Activated CD4-positive, alpha-beta T cell treated with anti-CD3 and anti-CD28 coated beads, Interleukin-2, Interleukin-4, amounts not matched to agents 100 ng/mL and 50 ng/mL, durations not matched to agents 16 hours and 8 hours (primary cell): ENCODE measurements at places on chromosomes 13 and 19.

- DNase-seq = no peak
These were observed 4.3 kb upstream of the POU4F1 start for GRCh38 chr13:78607409-78608251.

DNA sequence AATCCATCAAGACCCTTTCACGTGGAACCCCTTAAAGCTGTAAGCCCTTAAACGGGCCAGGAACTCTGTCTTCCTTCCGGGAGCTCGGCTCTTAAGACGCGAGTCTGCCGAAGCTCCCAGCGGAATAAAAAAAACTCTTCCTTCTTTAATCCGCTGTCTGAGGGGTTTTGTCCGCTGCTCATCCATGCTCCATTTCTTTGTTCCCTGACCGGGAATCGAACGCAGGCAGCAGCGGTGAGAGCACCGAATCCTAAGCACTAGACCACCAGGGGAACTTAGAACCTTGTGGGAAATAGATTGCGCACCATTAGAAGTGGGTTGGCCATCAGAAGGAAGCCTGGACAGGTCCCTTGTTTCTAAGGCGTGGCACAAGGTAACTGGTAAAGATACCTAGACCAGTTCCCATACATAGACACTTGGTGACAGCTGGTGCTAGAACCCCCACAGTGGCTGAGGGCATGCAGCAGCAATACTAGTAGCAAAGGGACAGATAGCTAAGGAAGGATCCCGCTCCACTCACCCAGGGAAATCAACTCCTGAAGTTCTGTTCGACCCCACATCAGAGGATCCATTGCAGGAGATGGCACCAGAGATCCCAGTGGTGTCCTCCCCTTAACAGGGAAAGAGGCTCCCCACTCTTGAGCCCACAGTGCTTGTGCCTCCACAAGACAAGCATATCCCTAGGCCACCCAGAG, 1.5 kb upstream of the RGCC start:
- DNase-seq = no peak

- no peak for DNase-seq
These were observed 9.3 kb upstream of the PSPC1 start for GRCh38 chr13:19791953-19792537.

GRCh38 chr19:41263042-41263849, 926 bp upstream of the HNRNPUL1 start:
- DNase-seq = peak; percentile 84

GRCh38 chr13:21709697-21710096, 38.8 kb downstream of the FGF9 start:
- DNase-seq = no peak

DNA sequence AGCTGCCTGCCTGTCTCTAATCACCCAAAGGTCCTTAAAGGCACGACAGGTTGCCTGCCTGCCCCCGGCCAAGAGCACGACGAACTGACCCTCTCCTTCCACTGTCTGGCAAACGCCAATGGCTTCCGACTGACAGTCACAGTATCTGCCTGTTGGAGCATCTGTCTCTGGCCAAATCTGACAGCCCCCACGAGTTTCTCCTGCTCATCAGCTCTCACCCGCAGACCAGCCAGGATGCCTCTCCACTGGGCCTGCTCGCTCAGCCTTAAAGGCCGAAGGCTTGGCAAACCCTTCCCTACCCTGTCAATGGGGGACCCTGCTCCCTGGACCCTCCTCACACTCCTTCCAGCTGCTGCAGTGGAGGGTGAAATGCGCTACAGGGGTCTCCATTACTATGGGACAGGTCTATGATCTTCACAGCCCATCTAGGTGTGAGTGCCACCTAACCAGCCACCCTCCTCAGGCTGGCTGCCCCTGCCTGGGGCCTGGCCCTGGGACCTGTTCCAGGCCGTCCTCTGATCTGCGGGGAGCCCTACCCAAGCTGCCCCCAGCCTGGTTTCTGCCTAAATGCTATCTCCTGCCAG, 932 bp downstream of the FAM83E start:
- peak; percentile 31 for DNase-seq

DNA sequence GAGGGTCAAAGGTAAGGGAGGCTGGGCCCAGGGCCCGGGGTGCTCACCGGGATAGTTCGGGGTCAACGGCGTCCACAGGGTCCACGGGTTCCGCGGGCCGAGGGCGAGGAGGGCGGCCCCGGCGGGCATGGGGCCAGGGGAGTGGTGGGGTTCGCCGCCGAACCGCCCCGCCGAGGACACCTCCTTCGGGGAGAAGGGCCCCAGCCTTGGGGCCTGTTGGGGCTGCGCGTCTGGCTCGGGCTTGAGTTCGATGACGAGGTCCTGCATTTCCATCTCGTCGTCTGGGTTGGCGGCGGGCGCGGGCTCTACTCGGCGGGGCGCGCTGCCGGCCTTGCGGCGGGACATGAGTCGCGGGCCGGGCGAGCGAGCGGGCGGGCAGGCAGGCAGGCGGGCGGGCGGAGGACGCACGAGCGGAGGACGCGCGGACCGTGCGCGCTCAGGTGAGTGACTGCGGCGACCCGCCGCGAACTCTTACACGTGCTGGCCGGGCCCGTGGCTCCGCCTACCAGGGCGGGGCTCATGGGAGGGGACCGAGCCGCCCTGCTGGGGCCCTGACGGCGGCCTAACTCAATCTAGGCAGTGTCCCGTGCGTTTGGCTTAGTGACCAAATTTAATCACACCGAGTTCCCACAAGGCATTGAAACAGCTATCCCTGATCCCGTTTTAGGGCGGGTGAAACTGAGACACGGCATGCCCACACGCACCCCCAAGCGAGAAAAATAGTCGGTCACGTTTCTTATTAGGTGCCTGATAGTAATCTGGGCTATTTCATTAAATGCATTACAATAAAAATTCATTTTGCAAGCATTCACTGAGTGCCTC, at the start of gene ZNF296:
Gene ZNF296, minus strand, starts transcription at position 450 of the 822 bp plus-strand sequence. Its CDS starts 105 bp downstream, at position 345.
- DNase-seq = peak; percentile 86

DNA sequence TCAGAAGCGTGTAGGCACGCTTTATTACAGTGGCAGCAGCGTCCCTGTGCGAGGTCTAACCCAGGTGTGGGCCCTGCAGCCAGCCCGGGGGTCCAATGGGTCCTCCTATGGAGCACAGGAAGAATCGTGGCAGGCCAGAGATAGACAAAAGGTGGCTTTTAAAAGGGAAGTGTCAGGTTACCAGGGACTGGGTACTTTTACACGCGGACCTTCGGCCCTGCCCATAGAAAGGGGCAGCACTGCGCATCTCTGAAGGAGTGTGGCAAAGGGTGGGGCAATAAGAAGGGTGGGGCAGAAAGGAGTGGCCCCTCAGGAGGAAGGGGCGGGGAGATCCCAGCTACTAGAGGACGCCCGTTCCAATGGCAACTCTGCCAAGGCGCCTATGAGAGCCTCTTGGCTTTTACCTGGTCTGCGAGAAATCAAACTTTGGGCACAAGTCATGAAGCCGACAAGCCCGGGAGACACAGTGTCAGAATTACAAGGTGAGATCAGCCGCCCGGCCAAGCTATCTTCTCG, 1419.8 kb downstream of the UQCRFS1 start:
- DNase-seq = peak; percentile 87

GRCh38 chr13:98879957-98880356, 97.9 kb downstream of the DOCK9 start:
- DNase-seq = no peak

GRCh38 chr19:17778251-17778967, 16.5 kb upstream of the B3GNT3 start:
- DNase-seq = peak; percentile 59

DNA sequence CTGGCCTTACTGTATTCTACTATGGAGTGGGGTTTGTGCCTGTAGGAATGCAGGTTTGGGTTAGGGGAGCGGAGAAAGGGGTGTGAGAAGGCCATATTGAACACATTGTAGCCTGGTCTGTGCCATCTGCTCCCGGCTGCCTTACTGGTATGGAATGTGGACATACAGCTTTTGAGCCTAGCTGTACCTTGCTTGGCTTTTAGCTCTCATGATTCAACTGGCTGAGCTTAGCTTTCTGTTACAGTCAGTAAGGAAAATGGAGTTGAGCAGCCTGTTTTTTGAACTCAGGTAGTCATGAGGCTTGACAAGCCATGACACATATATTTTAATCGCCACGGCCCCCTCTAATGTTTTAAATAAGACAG, 41.6 kb downstream of the ARHGAP35 start:
- DNase-seq = no peak

DNA sequence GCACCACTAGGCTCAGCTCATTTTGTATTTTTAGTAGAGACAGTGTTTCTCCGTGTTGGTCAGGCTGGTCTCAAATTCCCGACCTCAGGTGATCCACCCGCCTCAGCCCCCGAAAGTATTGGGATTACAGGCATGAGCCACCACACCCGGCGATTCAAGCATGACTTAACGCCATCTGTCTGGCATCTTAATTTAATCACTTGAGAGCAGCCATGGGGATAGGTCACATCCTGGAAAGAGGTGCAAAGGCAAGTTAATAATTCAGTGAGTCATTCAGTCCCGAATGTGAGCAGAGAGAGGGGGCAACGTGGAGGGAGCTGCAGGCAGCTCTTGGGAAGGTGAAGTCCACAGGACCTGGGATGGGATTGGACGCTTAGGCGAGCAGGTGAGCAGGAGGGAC, 31.7 kb upstream of the USP29 start:
- no peak for DNase-seq

DNA sequence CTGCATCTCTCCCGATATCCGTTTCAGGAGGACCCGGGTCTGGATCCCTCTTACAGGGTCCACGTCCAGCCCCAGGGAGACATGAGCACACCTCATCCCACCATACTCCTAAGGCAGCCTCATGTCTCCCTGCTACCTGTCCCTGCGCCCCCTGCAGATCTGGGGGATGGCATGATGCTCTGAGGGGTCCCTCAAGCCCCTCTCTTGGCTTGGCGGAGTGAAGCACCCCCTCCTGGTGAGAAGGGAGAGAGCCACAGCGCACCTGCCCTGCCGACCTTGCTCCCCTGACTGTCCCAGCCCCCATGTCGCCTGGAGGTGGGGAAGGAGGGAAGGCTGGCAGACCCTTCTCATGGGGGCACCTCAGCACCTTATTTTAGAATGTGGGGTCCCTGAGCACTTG, 21.5 kb upstream of the ARHGEF7 start:
- DNase-seq = no peak

DNA sequence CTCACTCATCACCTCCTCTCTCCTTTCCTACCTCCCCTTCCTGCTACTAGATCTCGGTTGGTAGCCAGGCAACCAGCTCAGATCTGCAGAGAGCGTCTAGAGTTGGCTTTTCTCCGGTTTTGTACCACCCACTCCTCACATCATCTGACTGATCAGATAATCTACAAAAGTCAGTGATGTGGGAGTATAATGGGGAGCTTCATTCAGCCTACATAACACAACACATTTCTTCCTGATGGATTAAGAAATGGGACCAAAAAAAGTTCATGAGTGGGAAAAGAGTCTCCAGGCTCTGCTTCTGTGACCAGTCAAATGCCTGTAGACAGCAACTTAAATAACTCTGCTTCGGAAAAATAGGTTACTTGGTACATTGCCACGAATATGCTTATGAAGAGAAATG, 279.8 kb downstream of the DCLK1 start:
- no peak for DNase-seq

DNA sequence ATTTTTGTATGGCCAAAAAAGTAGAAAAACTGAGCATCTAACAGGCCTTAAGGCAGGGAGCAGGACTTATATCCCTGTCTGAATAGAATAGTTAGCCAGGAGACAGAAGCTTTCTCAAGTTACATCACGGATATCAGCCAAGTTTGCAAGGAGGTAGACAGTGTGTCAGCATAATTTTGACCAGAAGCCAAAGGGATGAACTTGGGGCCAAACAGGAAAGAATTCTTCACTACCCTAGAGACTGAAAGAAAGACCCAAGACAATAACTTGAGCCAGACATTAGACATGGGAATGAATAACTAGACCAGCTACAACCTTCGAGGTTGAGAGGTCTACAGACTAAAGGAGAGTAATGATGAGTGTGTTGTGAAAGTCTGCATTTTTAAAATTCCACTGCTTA, 48.1 kb upstream of the PCDH9 start:
- DNase-seq = no peak

- DNase-seq = no peak
These were observed 43.7 kb upstream of the HMGB1 start for GRCh38 chr13:30509254-30510050.

GRCh38 chr19:7230826-7231225, 63.4 kb downstream of the INSR start:
- no peak for DNase-seq

- DNase-seq = no peak
These were observed 9.2 kb downstream of the PARP4 start for GRCh38 chr13:24503379-24503696.

DNA sequence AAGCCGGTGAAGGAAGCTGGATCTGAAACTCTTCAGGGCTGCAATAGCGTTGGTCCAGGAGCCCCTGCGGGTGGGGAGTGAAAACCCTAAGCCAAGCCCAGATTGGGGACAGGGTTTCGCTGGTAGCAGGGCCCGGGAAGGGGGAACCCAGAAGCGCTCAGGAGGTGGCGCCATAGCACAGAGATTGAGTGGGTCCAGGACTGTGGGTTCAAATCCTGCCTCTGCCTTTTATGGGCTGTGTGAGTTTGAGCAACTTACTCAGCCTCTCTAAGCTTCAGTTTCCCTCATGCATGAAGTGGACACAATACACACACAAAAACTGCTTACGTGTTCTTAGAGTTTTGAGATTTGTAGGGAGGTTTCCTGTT, 8.3 kb upstream of the SYCN start:
- DNase-seq = peak; percentile 59

DNA sequence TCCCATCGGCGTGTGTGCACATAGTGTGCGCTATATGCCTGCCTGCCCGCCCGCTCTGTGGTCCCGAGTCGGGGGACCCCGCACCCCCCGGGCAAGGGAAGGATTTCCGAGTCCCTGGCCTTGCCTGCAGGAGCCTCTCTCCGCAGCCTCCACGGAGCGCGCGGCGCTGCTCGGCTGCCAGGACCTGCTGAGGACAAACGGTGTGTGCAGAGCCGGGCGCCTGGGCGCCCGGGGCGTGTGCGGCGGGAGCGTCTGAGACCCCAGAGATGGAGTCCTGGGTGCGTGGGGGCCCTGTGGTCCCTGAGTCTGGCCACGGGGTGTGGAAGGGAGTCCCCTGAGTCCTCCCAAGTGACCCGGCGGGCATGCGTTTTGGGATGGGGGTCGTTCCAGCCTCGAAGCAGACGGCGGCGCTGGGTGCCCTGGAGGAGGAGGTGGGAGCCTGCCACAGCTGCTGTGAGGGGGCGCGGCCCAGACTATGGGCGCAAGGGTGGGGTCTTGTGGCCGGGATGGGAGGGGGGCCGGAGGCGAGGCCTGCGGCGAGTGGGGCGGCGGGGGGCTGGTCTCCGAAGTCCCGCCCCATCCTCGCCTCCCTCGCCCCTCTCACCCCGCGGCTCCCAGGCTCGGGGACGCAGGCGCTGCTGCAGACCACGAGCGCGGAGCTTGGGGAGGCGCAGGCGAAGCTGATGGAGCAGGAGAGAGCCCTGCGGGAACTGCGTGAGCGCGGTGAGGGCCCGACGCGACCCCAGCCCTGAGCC, 25.3 kb downstream of the CLEC4M start:
- no peak for DNase-seq

DNA sequence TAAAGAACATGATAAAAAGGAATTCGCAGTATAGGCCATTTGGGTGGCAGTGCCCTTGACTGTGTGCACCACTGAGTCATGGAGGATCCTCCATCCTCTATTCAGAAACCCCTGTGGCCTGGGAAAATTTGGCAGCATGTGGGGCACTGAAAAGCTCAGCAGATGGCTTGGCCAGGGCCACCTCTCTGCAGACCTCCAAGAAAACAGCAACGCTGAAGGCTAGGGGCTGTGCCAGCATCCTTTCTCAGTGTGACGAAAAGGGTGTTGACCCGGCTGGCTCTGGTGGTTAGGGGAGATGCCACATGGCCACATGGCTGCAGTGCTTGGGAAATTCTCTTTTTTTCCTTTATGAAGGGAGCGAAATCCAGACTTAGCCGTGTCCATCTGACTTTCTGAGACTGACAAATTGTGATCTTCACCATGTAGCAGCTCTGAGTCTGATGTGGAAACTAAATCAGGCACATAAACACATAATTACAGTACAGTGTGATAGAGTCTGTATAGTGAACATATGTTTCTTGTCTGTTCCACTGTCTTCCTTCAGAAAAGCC, 178.0 kb downstream of the KCTD12 start:
- no peak for DNase-seq
